Substantia nigra (tissue), 51 donors: ENCODE measurements at places on chromosomes 12 and 14.

GRCh38 chr12:52896190-52897100 is 8.4 kb downstream of the KRT8 start:
- DNase-seq: no peak

GRCh38 chr12:4133029-4133428 is 140.5 kb upstream of the CCND2 start:
- no peak for DNase-seq

DNA sequence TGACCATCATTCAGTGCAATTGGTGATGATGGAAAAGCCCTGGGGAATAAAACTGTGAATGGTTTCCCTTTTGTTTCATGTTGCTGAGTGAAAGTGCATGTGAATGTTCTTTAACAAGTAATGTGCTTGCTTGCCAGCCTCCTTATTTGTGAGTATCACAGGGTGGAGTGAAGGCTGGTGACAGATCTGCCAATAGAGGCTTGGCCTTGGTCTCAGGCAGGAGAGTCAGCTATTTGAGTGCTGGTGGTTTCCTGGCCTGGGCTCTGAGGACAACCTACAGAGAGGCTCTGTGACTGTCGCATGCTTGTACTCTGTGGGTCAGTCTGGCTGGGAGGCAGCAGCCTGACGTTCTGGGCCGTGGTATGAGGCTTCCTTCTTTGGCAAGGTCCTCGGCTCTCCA is 20.7 kb downstream of the KRT85 start:
- no peak for DNase-seq

DNA sequence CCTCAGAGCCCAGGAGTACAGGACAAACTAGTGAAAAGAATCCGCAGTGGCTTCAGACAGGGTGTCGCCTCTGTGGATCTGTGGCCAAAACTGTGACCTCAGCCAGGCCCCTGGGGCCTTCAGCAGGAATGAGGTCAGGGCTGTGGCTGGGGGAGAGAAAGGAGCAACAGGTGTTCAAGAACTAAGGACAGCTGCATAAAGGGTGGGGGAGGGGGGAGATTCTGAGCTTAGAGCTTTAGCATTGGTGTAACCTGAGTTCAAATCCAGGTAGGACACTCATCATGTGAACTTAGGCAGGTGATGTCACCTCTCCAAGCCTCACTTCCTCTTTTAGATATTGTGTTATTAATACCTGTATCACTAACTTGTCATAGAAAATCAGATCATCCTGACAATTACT is 40.9 kb upstream of the CORO1C start:
- no peak for DNase-seq

- DNase-seq: no peak
Measured at GRCh38 chr14:62844546-62844945, 200.7 kb downstream of the KCNH5 start.

DNA sequence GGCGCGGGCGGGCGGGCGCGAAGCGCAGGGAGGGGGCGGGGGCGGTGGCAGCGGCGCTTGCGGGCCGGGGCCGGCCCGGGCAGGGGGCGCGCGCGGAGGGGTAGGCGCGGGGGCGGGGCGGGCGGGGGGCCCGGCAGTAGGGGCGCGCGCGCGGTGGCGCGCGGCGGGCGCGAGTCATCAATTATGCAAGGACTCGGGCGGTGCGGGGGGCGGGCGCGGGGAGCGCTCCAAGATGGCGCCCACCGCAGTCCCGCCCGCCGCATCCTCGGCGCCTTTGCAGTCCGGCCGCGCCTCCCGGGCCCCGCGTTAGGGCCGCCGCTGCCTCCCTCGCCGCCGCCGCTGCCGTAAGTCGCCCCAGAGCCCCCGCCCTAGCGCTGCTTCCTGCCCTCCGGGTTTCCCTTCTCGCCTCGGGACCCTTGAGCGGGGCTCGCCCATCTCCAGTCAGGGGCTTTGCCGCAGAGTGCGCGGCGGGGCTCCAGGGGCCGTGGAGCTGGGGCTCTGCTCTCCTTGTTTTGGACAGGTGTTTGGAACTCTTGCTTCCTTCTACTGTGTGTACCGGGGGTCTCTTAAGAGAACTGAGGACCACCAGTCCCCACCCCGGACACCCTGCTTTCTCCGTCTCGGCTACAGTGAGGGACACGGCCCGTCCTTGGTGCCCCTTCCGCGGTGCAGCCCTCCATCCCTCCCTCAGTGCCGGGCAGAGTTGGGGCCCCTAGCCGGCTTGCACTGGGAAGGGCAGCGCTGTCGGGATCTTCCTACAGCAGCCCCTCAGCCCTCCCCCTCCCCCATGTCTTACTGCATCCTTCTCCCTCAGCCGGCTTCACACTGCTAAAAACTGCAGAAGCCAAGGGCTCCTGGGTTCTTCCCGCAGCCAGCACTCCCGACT is at the start of gene SCN8A:
SCN8A (plus strand) TSS at position 218 of the 886 bp plus-strand sequence. CDS start 71,585 bp downstream, outside the sequence.
- no peak for DNase-seq

GRCh38 chr12:54018468-54018984 is 9.7 kb upstream of the HOXC6 start:
- no peak for DNase-seq

- no peak for DNase-seq
Measured at GRCh38 chr12:91179315-91179714, 3.3 kb downstream of the DCN start.

DNA sequence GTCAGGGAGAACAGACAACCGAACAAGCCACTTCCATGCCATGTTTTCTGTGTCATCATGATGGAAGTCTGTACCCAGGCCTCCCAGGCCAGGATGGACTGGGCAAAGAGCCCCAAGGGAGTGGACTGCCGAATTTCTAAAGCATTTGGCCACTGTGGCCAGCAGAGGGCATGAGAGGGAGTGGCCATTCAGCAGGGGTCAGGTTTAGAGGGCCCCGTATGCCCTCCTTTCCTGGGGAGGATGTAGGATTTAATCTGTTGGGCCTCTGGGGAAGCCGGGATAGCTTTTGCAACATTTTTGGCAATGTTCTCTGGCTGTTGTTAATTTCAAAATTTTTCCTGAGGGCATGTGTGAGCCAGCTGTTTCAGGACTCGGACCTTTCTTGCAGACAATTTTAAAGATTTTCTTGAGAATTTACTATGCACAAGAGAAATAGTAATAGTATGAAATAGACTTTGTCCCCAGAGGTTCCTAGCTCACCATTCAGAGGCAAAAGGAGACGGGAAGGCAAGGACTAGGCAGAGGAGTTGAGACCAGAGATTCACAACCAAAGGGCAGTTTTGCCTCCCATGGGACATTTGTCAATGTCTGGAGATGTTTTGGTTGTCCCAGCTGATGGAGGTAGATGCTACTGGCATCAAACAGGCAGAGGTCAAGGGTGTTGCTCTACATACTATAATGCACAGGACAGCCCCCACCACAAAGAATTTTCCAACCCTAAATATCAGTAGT is 18.0 kb downstream of the ACACB start:
- no peak for DNase-seq

- DNase-seq: no peak
Measured at GRCh38 chr12:46699986-46700385, 125.8 kb downstream of the SLC38A4 start.

GRCh38 chr12:10749700-10750384 is 26.7 kb upstream of the YBX3 start:
- DNase-seq: peak; percentile 26

- DNase-seq: no peak
Measured at GRCh38 chr12:11730299-11731041, 81.0 kb downstream of the ETV6 start.

- no peak for DNase-seq
Measured at GRCh38 chr12:43308776-43309175, 243.2 kb downstream of the ADAMTS20 start.

DNA sequence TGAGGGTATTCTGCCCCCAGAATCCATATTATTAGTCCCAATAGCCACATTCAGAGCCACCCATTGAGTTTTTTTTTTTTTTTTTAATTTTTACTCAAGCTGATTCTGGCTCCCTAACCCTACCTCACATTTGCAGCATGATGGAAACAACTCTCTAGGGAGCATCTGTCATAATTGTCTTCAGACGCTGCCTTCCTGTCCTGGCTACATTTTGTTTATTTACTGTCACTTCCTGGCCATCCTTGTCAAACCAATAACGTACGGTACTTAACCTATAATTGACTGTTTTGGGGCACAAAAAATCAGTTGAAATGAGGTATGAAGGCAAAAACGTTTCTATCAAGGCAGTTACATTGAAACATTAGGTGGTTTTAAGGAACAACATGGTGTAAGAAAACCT is 2.1 kb downstream of the GLIPR1 start:
- no peak for DNase-seq

- no peak for DNase-seq
Measured at GRCh38 chr14:75338398-75338797, 59.8 kb downstream of the FOS start.
